ENCODE measurements at places on chromosomes 6 and 20.

DNA sequence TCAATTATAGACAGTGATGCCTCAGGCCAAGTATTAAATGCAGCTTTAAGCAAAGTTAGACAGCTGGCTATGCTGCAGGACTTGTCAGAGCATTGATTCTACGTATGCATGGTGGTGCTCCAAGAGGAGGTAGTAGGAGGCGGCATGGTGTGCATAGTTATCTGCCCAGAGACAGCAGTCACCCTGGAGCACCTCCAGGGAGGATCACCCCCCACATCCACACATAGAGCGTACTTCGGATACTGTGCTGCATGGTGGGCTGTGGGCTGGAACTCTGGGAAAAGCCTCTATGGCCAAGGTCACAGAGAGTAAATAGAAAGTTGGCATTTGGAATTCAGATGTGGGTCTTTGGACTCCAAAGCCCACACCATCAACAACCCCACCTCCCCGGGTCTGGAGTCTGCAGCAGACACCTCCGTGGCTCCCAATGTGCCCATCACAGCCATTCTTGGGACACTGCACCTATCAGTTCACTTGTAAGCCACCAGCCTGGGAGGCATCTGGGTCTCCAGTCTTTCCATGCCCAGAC is 64.5 kb upstream of the STX16 start:
- no peak for DNase-seq

DNA sequence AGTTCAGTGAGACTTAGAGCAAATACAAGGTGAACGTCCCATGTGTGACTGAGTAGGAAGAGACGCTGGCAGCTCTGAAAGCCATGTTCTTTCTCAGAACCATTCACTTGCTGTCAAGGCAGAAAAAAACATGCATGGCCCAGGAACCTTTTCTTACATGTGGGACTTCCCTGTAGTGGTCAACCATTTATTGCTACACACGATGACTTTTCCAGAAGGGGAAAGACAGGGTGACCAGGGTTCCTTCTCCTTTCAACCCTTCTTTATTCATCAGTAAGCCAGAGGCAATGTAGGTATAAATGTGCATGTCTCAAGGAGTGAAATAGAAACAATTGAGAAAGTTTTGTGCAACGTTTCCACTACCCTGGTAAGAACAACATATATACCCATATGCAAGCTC is 189.0 kb downstream of the NFATC2 start:
- DNase-seq = no peak

DNA sequence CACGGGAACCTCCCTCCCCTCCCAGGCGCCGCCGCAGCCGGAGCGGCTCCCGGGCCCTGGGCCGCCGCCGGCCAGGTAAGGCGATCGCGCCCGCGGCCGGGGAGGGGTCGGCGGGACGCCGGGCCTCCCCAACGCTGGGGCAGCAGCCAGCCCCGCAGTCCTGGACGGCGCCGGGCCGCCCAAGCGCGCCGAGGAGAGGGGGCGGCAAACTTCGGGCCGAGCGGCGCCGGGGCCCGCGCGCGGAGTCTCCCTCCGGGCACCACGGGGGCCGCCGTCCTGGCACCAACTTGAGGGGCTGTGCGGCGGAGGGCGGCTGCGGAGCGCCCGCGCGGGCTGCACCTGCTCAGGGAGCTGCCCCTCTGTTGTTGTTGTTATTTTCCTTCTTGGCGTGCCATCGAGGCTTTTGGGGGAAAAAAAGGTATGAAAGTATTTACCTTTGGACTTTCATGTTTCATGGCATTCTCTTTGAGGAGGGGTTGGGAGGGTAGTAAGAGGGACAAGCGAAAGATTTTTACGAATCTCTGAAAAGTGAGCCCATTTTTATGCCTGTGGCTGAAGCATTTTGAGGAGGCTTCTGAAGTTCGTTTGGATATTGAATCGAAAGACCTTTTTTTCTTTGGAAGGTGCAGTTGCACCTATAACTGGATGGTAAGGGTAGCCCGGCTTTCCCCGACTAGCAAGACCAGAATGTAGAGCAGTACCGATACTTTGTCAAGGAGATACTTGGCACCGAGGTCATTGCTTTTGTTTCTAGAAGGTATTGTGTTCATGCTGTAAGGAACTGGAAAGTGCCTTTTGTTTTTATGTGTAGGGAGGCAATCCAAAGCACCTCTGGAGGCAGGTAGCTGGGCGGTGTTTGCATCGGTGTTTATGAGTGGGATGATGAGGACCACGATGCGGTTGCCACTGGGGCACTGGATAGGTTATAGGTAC is at the start of gene RNF182:
Gene RNF182 (plus strand): TSS at position 4 of the 933 bp plus-strand sequence. CDS start 52,168 bp downstream, outside the sequence.
- no peak for DNase-seq

DNA sequence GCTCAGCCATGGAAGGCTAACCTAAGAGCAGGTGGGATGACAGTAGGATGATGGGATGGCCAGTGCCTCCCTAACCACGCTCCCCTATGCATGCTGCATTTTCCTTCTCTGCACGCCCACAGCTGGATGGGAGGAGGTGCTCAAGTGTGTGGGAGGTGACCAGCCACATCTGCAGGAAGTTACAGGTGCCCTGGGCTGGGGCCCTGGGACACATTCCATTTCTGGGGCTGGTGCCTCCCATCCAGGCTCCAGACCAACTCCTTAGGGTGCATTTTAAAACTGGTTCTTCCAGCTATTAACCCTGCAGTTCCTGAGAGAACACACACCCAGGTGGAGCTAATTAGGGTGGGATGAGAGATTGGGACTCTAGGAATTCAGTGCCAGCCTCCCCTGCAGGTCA is 135.3 kb upstream of the ARMC2 start:
- DNase-seq = no peak

GRCh38 chr6:115540077-115540869 is 520.4 kb downstream of the FRK start:
- no peak for DNase-seq

DNA sequence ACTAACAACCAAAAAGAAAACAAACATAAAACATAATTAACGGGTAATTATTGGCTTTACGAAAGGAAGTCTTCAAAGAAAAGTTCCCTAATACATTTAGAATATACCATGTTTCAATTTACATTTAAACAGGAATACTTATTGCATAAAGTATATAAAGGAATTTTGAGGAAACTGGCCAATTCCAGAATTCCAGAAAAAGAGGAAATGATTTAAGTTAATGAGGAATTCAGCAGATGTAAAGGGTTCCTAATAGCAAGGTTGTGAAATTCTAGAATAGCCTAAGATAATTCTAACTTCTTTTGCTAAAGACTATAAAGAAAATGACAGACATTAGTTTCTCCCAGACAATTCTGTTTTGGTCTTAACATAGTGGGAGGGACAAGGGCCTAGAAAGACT is 35.0 kb downstream of the DTNBP1 start:
- no peak for DNase-seq

GRCh38 chr6:111792914-111793700 is 80.1 kb downstream of the FYN start:
- no peak for DNase-seq

DNA sequence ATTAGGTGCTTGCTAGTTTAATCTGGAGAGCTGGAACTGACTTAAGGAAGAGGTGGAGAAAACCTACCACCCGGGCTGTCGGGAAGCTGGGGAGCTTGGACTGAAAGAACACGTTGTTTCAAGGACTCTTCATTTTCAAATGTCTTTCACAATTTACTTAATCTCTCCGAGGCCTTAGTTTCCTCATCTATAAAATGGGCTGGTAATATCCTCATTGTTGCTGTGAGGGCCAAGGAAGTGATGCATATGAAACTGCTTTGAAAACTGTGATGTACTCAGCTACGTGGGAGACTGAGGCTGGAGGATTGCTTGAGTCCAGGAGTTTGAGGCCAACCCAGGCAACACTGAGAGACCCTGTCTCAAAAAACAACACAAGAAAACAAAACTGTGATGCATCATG is 36.7 kb upstream of the NKX2-2 start:
- DNase-seq = no peak

DNA sequence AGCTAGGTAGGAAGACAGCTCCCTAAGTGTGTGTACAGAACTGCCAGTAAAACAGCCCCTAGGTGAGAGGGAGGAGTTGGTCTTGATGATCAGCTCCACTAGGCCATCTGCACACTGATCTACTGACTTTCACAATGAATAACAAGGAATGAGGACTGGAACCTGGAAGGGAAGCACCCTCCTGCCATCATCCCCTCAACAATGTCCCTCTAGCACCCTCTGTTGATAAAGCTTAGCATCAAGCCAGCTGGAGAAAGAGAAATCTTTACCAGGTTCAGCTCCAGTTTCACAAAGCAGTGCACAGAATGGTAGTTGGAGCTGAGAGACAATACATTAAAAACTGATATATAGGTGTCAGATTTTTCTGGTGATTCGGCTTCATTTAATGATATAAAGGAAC is 57.2 kb upstream of the IRAK1BP1 start:
- no peak for DNase-seq

DNA sequence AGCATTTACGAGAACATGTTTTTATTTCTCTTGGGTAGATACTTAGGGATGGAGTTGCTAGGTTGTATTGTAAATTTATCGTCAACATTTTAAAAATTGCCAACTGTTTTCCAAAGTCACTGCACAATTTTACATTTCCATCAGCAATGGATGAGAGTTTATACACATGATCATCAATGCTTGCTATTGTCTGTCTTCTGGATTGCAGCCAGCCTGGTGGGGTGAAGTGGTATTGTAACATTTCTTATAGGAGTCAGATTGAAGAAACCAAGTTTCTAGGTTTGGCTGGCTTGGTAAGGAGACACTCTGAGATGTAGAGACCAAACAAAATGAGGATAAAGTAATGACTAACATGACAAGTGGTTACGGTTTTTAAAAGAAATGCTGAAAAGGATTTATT is 57.1 kb upstream of the HDDC2 start:
- no peak for DNase-seq

DNA sequence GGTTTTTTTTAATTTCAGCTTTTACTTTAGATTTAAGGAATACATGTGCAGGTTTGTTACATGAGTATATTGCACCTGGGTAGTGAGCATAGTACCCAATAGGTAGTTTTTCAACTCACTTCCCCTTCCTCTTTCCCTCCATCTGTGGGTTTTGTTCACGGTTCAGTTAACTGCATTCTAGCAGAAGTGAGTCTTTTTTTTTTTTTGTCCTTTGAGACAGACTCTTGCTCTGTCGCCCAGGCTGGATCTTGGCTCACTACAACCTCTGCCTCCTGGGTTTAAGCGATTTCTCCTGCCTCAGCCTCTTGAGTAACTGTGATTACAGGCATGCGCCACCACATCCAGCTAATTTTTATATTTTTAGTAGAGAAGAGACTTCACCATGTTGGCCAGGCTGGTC is 8.7 kb downstream of the UBR2 start:
- no peak for DNase-seq

DNA sequence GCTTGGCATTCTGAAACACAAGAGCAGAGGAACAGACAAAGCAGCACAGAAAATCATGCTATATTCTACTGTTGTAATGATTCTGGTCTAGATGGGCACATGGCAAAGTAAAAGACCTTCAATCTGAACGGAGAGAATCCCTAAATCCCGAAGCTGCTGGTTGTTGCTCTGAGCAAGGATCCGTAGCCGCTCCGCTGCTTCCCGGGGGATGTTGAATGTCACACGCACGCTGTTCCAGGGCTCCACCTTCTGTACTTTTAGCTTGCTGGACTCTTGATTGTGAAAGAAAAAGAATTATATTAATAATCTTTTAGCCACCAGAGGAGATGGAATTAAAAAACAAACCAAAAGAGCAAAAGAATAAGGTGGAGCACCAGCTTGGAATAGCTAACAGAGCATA is 49.3 kb downstream of the NCOA6 start:
- DNase-seq = no peak

DNA sequence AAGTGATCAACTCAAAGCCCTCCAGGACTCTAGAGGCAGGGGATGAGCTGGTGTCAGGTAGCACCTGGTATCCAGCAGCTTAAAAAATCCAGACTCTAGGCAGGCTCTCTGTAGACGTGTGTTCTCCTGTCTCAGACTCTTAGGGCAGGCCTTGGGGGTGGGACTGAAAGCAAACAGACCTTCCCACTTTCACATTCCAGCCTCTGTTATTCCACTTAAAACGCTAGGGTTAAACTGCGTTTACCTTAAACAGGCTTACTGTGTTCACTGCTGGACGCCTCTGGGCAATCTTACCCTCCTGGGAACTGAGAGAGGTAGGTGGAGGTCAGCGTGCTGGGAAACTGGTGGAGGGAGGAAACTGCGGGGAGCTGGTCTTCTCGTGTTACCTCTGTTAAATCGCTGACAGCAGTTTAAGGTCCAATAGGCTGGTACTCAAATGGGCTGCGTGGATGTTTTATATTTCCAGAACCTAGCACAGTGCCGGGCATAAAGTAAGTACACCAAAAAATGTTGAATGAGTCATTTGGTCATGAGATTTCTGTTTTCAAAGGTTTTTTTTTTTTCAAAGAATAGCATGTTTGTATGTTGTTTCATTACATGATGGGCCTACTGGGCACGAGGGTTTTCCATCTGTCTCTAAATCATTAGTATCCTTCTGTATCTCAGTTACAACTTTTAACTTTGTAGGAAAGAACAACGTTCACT is at the start of gene GCNT2:
Gene GCNT2 (plus strand): TSS at position 248 of the 705 bp plus-strand sequence. CDS start 7,561 bp downstream, outside the sequence.
- DNase-seq = no peak

- no peak for DNase-seq
Measured at GRCh38 chr20:40422656-40423055, 266.4 kb downstream of the MAFB start.

- no peak for DNase-seq
Measured at GRCh38 chr20:18999086-18999485, 185.5 kb downstream of the SCP2D1 start.

- no peak for DNase-seq
Measured at GRCh38 chr6:44007818-44008621, 119.2 kb downstream of the MRPL14 start.

DNA sequence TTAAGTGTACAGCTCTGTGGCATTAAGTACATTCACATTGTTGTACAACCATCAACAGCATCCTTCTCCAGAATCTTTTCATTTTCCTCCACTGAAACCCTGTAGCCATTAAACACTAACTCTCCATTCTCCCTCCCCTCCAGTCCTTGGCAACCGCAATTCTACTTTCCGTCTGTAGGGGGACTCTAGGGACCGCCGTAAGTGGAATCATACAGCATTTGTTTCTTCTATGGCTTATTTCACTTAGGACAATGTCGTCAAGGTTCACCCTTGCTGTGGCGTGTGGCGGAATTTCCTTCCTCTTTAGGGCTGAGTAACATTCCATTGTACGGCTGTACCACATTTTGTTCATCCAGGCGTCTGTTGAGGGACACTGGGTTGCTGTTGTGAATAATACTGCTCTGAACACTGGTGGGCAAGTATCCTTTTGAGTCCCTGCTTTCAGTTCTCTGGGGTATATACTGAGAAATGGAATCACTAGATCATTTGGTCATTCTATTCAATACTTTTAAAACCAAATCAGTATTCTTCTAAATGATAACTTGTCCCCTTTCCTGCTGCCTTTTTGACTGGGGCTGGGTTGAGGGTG is 50.7 kb downstream of the PPP1R3G start:
- peak; percentile 11 for DNase-seq

DNA sequence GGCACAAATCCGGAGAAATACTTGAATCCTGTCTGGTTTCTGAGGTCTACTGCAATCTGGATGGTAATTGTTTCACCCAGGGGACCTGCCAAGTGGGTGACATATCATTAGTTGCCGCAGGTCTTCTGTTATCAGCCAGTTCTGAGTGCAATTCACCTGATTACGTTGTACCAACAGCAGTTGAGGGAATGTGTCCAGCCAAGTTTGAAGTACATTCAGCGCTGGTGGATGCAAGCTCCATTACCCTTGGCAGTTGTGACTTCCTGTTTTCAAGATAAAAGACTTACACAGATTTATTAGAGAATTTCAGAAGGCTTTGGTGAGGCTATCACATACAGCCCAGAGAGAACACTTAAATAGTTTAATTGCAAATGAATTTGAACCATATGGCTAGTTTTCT is 42.8 kb downstream of the FNDC1 start:
- DNase-seq = no peak

- no peak for DNase-seq
Measured at GRCh38 chr6:85464260-85464644, 14.4 kb downstream of the NT5E start.

Data from T-cell (primary cell).